ENCODE measurements at places on chromosomes 6 and 20.

DNA sequence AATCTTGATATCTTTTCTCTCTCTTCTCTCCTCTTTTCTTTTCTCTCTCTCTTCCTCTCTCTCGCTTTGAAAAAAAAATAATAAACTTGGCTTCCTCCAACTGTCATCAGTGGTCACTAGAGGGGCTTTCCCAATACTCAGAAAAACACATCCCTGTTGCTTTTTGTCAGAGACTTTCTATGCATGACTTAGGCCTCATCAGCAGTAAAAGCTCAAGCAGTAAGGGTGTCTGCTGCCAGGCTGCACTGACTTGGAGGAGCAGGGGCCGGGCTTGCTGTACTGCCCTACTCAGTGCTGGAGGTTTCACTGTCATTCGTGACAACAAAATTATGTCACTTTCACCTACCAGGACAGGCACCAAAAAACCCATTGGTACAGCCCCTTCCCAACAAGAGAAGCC, 272.0 kb downstream of the ADGB start:
- no peak overlapping the region for H3K4me3 ChIP-seq
- H3K27me3 ChIP-seq, result no peaks in the 10 kb centered on the region
- H3K36me3 ChIP-seq, result no peaks in the 10 kb centered on the region
- no peak overlapping the region for H3K27ac ChIP-seq
- DNase-seq, result no peak

- H3K4me1 ChIP-seq, result no peaks in the 10 kb centered on the region
- H3K4me3 ChIP-seq, result no peak overlapping the region
- H3K36me3 ChIP-seq, result no peaks in the 10 kb centered on the region
- DNase-seq, result no peak
Observed at GRCh38 chr20:24672886-24673677, 203.7 kb downstream of the SYNDIG1 start.

DNA sequence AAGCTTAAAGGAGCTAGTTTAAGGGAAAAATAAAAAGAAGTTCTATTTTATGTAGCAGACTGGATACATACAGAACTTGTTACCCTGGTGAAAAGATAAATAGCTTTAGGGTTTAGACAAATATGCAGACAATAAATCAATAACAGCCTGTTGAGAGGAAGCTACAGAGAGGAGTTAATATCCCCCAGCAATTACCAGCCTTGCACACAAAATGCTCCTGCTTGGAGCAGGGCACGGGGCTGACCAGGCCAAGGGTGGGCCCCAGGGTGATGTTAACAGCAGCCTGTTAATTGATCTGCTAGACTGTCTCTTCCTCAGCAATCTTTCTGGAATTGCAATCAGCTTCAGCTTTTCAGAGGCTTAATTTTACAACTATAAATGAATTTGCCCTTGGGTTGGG, 125.1 kb upstream of the SOX4 start:
- no peak overlapping the region for H3K4me3 ChIP-seq
- DNase-seq, result no peak
- H3K27ac ChIP-seq, result no peak overlapping the region
- H3K4me1 ChIP-seq, result no peaks in the 10 kb centered on the region

GRCh38 chr6:1136827-1137226, 175.1 kb upstream of the FOXQ1 start:
- H3K27ac ChIP-seq, result no peak overlapping the region
- no peaks in the 10 kb centered on the region for H3K27me3 ChIP-seq
- no peaks in the 10 kb centered on the region for H3K4me1 ChIP-seq
- DNase-seq, result no peak

GRCh38 chr6:36544228-36544627, 3.1 kb downstream of the STK38 start:
- DNase-seq, result no peak
- H3K4me3 ChIP-seq, result no peak overlapping the region
- no peaks in the 10 kb centered on the region for H3K27me3 ChIP-seq

DNA sequence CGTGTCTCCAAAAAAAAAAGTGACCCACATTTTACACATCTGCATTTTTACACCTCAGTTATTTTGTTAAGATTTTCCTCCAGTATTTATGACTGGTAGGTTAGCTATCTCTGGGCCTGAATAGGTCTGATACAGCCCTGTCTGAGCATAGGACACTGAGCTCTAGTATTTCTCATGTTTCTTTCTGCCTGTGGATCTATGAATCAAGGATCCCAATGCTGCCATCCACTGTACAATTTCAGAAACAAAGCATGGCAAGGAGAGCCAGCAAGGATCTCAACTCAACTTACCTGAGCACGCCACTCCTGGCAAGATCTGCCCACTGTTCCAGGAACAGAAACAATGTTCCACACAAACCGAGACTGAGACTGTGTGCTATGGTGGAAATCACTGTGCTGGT, 36.4 kb upstream of the ENPP5 start:
- no peak overlapping the region for H3K27ac ChIP-seq
- H3K27me3 ChIP-seq, result no peaks in the 10 kb centered on the region
- no peaks in the 10 kb centered on the region for H3K36me3 ChIP-seq
- no peak overlapping the region for H3K4me3 ChIP-seq
- no peaks in the 10 kb centered on the region for H3K4me1 ChIP-seq

GRCh38 chr6:88512951-88513350, 346.8 kb upstream of the CNR1 start:
- H3K4me1 ChIP-seq, result no peaks in the 10 kb centered on the region
- no peaks in the 10 kb centered on the region for H3K36me3 ChIP-seq
- H3K4me3 ChIP-seq, result no peak overlapping the region
- H3K27me3 ChIP-seq, result no peaks in the 10 kb centered on the region
- no peak for DNase-seq

DNA sequence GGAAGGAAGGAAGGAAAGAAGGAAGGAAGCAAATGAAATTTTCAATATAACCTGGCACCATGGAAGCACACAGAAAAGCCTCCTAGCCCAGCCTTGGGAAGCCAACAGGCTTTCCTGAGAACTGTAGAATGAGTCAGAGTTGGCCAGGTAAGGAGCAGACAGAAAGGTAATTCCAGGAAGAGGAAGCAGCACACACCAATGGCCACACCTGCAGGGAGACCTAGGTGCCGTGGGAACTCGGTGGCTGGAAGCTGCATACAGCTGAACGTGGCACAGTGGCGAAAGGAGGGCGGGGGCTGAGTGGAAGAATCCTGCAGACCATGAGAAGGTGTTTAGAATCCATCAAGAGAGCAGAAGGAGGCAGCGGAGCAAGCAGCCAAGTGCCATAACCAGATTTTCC, 224.8 kb upstream of the RREB1 start:
- H3K4me1 ChIP-seq, result no peaks in the 10 kb centered on the region
- no peak overlapping the region for H3K4me3 ChIP-seq
- DNase-seq, result no peak
- H3K27ac ChIP-seq, result no peak overlapping the region
- no peaks in the 10 kb centered on the region for H3K27me3 ChIP-seq

DNA sequence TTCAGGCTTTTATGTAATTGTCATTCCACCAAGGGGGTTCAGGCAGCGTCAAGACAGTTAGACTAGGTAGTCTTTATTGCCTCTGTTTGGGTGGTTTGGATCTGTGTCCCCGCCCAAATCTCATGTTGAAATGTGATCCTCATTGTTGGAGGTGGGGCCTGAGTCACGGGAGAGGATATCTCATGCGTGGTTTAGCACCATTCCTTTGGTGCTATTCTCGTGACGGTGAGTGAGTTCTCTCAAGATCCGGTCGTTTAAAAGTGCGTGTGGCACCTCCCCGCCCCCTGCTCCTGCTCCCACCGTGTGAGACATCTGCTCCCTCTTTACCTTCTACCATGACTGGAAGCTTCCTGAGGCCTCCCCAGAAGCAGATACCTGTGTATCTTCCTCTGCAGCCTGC, 51.3 kb upstream of the FOXC1 start:
- no peak overlapping the region for H3K4me3 ChIP-seq
- no peaks in the 10 kb centered on the region for H3K27me3 ChIP-seq
- no peaks in the 10 kb centered on the region for H3K36me3 ChIP-seq
- H3K27ac ChIP-seq, result no peak overlapping the region

DNA sequence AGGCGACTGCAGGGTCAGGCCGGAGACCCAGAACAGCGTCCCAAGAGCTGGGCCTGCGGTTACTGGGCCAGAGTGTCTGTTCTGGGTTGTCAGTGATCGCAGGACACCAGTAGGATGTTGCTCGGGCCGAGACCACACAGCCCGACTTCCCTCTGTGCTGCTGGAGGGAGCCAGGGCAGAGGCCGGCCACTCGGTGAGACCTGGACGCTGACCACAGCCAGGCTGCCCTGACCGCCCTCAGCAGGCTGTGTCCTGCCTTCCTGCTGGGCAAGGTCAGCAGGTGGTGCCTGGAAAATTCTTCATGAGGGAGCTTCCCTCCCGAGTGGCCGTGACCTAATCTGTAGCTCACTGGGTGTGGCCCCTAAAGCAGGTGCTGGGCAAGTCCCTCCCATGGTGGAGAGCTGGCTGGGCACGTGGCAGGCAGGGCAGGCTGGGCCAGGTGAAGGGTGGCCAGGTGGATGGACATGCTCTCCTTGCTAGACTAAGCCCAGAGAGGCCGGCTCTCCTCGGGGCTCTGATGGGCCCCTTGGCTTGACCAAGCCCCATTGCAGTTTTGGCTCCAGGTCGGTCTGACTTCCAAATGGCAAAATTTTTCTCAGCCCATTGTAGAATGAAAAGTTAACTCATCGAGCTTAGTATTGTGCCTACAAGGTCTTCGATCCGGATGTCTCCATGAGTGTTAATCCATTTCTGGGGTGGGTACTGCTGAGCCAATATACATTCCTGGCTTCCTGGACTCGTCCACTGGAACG, 1.9 kb downstream of the SLCO4A1 start:
- no peaks in the 10 kb centered on the region for H3K4me1 ChIP-seq
- no peak overlapping the region for H3K4me3 ChIP-seq
- no peak overlapping the region for H3K27ac ChIP-seq
- H3K36me3 ChIP-seq, result no peaks in the 10 kb centered on the region
- no peaks in the 10 kb centered on the region for H3K27me3 ChIP-seq

- H3K27ac ChIP-seq, result no peak overlapping the region
- no peaks in the 10 kb centered on the region for H3K36me3 ChIP-seq
- H3K4me3 ChIP-seq, result no peak overlapping the region
- DNase-seq, result no peak
- H3K4me1 ChIP-seq, result no peaks in the 10 kb centered on the region
- no peaks in the 10 kb centered on the region for H3K27me3 ChIP-seq
Observed at GRCh38 chr20:45294003-45294368, 12.7 kb upstream of the RBPJL start.

DNA sequence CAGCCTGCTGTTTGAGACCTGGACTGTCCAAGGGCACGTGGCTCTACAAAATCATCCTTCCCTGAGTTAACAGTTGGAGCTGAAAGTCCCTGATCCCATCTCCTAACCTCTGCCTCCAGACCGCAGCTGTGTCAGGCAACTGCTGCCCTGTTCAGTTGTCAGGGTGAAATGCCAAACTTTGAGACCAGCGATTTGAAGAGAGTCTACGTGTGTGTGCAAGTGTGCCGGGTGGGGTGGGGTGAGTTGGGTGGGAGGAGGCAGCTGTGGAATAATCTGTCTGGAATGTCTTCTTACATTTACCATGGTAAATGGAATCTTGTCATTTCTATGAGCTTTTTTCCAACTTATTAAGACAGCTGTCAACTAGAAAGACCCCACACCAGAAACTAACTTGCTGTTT, 81.0 kb upstream of the FAM8A1 start:
- H3K36me3 ChIP-seq, result no peaks in the 10 kb centered on the region
- no peak overlapping the region for H3K27ac ChIP-seq
- no peaks in the 10 kb centered on the region for H3K4me1 ChIP-seq
- H3K4me3 ChIP-seq, result no peak overlapping the region

DNA sequence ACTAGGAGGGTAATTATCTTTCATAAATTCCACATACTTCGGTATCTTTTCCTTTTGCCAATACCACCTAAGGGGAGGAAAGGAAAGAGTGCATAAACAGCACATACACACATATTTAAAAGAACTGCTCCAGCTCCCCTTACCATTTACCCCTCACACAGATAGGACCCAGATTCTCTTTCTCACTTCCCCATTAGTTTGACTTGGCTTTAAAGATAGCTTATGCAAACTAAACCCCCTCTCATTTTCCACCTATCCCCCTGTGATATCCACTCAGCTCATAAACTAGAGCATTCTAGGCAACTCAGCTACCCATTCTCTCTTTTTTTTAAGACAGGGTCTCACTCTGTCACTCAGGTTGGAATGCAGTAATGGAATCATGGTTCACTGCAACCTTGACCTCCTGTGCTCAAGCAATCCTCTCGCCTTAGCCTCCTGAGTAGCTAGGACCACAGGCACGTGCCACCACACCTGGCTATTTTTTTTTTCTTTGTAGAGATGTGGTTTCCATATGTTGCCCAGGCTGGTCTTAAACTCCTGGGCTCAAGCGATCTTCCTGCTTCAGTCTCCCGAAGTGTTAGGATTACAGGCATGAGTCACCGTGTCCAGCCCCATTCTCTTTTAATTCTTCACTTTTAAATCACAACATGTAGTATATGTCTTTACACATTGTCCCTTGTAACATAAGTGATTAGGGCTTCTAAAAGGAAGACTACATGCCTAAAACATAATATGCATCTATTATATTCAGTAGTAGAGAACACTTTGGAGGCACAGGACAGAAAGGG, 4.0 kb downstream of the FUCA2 start:
- no peaks in the 10 kb centered on the region for H3K27me3 ChIP-seq
- H3K4me1 ChIP-seq, result no peaks in the 10 kb centered on the region
- no peaks in the 10 kb centered on the region for H3K36me3 ChIP-seq
- no peak for DNase-seq
- no peak overlapping the region for H3K27ac ChIP-seq

- H3K4me1 ChIP-seq, result no peaks in the 10 kb centered on the region
- H3K27me3 ChIP-seq, result no peaks in the 10 kb centered on the region
- no peak overlapping the region for H3K27ac ChIP-seq
- H3K4me3 ChIP-seq, result no peak overlapping the region
- peaks cover 3% of the 10 kb centered on the region for H3K36me3 ChIP-seq
Observed at GRCh38 chr6:56491606-56492328, 150.9 kb downstream of the DST start.

GRCh38 chr20:22430746-22431168, 153.6 kb downstream of the FOXA2 start:
- H3K27ac ChIP-seq, result no peak overlapping the region
- no peak for DNase-seq
- H3K27me3 ChIP-seq, result no peaks in the 10 kb centered on the region
- H3K4me3 ChIP-seq, result no peak overlapping the region

DNA sequence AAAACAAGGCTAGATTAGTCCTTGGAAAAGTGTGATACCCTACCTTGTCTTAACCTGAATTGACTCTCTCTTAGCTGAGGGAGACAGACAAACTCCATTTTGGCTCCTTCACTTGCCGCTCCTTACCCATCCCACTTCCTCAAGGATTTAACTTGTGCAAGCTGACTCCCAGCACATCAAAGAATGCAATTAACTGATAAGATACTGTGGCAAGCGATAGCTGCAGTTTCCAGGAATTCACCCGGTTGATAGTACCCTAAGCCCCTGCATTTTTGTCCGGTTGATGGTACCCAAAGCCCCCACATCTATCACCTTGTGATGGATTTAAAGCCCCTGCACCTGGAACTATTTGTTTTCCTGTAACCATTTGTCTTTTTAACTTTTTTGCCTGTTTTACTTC, 1.9 kb upstream of the SERINC3 start:
- DNase-seq, result no peak
- H3K36me3 ChIP-seq, result no peaks in the 10 kb centered on the region
- no peak overlapping the region for H3K27ac ChIP-seq
- no peaks in the 10 kb centered on the region for H3K4me1 ChIP-seq
- no peaks in the 10 kb centered on the region for H3K27me3 ChIP-seq

- no peaks in the 10 kb centered on the region for H3K27me3 ChIP-seq
- H3K36me3 ChIP-seq, result no peaks in the 10 kb centered on the region
- no peaks in the 10 kb centered on the region for H3K4me1 ChIP-seq
- H3K27ac ChIP-seq, result no peak overlapping the region
Observed at GRCh38 chr20:61902221-61902869, 163.3 kb downstream of the TAF4 start.

All from aorta (tissue), 5 donors.